ENCODE measurements at places on chromosomes 1 and 21.

DNA sequence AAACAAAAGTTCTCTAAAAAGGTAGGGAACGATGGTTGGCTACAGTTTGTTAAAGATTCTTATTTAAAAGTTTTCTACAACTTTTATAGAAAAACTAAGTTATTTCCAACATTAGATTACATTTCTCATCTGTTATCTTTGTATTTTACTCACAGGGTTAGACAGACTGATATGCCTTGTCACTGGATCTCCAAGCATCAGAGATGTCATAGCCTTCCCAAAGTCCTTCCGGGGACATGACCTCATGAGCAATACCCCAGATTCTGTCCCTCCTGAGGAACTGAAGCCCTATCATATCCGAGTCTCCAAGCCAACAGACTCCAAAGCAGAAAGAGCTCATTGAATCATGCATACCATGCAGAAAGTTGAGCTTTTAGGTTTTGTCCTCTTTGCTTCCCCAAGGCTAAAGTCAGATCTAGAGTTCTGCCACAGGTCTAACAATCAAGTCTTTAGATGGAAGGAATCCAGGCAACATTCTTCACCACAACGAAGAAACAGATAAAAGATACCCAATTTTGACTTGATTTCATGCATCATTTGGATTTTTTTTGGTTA is 10.3 kb downstream of the GAS5 start:
- DNase-seq: no peak

GRCh38 chr1:194295685-194296084 is 1109.3 kb upstream of the B3GALT2 start:
- no peak for DNase-seq

GRCh38 chr1:14737561-14738094 is 139.1 kb downstream of the KAZN start:
- no peak for DNase-seq

GRCh38 chr1:165387505-165387904 is 31.0 kb upstream of the LMX1A start:
- DNase-seq: no peak

DNA sequence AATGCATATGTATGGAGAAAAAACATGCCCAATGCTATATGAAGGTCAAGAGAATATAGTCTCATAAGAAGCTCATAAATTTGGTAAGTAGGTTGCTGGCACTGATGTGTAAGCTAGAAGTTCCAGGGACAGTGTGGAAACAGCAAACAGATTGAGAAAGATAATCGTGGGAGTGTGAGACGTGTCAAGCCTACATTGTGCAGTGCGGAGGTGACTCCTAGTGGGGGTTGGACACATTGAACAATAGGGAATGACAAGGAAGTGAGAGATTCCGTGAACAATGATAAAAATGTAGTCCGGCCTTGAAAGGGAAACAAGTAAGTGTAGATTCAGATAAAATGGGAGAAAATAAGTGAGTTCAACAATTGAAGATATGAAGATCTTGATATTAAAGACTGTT is 788.4 kb upstream of the PRMT6 start:
- no peak for DNase-seq

DNA sequence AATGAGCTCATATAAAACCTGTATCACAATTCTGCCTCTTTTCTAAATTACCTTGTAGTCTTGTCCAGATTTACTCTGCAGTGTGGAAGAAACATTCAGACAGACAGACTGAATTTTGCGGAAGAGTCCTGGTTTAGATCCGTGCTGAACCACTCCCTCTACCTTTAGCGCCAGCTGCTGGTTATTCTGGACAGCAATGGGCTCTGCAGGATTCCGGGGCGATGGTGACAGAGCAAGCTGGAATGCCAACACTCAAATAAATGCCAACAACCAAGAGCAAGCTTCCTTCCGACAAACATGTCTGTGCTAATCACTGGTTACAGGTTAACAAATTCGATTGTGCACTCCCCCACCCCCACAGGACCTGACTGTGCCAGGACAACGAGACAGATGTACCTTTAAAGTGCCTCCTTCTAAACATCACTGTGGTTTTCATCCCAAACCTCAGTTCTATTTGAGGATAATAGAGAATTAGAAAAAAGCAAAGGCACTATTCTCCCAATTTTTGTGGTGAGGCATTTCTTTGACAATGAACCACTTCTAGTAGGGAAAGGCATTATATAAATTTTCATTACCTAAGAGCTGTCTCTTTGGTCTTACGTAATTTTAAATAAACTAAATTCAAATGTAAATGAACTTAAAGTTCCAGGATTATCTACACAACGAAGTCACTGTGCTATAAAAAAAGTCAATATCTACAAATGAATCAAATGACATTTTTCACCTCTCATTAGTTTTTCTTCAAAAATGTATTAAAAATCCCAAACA is 90.4 kb downstream of the INTS7 start:
- no peak for DNase-seq

GRCh38 chr21:21921410-21922232 is 923.4 kb downstream of the NCAM2 start:
- DNase-seq: no peak

DNA sequence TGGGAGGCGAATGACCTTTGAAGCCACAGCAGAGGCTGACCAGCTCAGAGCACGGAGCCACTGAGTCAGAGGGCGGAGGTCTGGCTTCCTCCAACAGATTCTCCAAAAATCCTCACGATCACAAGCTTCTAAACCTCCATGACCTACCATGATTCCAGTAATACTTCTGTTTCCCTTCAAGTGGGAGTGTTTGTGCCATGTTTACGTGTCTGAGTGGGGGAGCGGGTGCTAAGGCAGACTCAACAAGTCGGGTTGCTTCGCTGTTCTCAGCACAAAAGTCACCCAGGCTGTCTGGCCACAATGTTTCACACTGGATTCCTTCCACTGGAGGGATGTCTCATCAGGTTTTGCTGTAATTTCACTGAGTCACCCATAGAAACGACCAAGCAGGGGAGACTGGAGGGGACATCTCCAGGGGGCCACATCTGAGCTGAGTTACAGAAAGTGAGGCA is 86.2 kb downstream of the SLC66A1 start:
- no peak for DNase-seq

- no peak for DNase-seq
These were observed 575.9 kb downstream of the USP25 start for GRCh38 chr21:16305686-16306085.

DNA sequence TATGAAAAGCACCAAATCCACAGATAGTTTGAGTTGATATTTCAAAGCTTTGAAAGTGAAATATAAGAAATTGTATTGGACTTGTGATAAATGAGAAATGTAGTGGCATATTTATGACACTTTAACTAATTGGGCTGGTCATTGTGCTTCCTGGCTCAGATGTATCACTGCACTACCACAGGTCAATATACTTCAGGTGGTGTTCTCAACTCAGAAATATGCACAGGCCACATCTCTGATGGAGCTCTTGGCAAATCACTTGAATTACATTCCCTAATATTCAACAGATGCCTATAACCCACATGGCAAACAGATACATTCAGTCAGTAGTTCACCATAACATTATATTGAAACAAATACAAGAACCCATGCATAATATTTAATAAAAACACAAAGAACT is 209.6 kb downstream of the LYPLAL1 start:
- DNase-seq: no peak

DNA sequence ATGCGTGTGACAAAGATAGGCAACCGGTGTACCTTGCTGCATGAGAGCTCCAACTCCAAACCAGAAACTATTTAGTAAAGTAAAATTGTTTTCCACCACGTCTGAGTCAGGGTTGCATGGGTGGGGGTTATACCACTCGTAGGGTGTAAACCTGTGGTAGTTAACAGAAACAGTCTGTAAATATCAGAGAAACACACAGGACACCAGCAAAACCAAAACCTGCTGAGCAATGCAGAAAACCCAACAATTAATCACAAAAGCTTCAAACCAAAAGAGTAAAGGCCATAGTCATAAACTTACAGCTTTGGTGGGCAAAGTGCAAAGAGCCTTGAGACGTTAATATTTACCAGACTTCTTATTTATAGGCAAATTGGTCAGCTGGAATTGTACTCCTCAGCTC is 282.7 kb downstream of the BACH1 start:
- DNase-seq: no peak

DNA sequence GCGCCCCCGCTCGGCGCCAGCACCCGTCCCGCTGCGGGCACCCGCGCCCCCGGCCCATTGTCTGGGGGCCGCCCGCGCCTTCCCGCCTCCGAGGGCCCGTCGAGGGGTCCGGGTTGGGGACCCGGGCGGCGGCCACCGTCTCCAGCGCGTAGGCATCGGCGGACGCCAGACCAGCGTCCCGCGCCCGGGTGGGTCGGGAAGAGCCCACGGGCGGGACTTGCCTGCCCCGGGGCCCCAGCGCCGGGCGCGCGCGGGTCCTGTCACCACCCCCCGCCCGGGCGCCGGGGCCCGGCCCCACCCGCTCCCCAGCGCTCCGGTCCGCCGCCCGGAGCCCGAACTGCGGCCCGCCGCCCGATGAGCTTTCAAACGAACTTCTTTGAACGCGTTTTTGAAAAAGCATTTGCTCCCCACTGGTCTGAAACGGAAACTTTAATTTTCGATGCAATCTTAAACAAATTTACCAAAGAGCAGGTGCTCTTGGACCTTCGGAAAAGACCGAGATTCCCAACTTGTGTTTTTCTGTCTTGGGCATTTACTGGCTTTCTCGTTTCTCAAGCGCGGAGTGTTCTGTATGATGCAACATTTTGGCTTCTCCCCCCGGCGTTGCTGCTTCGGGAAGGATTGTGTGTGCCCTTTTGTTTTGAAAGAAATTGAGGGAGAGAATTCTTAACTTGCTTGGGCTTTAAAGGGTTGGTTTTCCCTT is 615 bp downstream of the CLIC4 start:
- no peak for DNase-seq

- no peak for DNase-seq
These were observed 298.2 kb downstream of the SPATA17 start for GRCh38 chr1:217929213-217929885.

DNA sequence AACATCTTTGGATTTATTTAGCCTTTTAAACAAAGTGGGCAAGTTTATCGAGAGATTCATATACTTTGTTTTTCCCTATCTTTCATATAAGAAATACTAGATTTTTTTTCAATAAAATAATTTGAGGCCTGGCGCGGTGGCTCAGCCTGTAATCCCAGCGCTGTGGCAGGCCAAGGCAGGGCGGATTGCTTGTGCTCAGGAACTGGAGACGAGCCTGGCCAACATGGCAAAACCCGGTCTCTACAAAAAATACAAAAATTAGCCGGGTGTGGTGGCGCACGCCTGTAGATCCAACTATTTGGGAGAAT is 1.6 kb upstream of the CDC14A start:
- no peak for DNase-seq

- DNase-seq: no peak
These were observed 16.1 kb downstream of the TIE1 start for GRCh38 chr1:43316738-43317520.

- DNase-seq: no peak
These were observed 33.6 kb downstream of the CHML start for GRCh38 chr1:241606544-241606943.
